ENCODE measurements at places on chromosomes 12 and 14.
A peak's percentile ranks its signal among the peaks of the same experiment; 100 is the strongest.

- peak; percentile 15 for DNase-seq
Observed at GRCh38 chr12:67042697-67043131, 226.4 kb upstream of the CAND1 start.

- no peak for DNase-seq
Observed at GRCh38 chr14:89194376-89194775, 222.7 kb downstream of the FOXN3 start.

DNA sequence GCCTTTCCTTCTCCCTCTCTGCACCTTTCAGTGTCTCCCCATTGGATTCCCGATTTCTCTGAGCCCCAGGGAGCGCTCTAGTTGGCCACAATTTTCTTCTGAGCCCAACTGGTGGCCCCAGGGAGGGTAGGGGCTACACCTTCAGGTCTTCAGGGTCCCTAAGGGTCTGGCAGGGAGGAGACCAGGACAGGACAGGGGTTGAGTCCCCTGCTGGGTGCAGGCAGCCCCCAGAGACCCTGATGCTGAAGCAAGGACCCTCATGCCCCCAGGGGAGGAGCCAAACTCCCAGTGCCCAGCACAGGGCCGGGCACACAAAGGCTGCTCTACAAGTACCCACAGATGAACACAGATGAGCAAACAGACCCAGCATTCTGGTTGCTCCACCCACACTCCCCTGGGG lies 12.7 kb downstream of the FOXN4 start:
- DNase-seq, result no peak

DNA sequence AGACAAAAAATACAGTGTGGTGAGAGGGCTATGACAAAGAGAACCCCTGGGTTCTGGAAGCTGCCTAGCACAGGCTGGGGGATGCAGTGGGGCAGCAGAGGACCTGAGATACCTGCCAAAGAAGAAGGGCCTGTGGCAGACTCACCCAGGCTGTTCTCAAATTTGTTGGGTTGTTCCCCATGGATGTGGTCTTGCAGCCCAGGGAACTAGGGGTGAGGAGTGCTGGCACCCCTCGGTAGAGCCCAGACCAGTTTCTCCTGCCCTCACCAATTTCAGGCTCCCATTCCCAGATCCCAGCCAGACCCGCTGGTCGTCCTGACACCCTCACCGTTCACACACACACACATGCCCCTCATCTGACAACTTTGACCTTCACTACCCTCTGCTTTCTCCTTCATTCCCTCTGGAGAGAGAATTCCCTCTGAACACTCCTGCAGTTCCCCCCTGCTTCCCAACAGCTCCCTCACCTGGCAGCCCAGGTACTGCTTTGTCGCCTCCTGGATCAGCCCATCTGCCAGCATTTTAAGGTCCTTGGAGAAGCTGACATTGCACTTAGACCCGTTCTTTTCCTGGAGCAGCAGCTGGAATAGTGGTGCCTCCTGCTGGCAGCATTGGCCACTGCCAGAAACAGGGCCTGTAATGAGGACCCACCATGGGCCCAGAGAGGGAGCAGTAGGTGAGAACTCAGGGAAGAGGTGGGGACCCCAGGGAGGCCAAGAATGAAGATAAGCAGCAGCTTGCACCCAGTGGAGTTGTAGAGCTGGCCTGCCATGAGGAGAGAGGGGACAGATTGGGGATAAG lies 5.9 kb upstream of the GDF11 start:
- peak; percentile 77 for DNase-seq

GRCh38 chr12:80374615-80375014 lies 69.4 kb upstream of the PTPRQ start:
- DNase-seq, result no peak

DNA sequence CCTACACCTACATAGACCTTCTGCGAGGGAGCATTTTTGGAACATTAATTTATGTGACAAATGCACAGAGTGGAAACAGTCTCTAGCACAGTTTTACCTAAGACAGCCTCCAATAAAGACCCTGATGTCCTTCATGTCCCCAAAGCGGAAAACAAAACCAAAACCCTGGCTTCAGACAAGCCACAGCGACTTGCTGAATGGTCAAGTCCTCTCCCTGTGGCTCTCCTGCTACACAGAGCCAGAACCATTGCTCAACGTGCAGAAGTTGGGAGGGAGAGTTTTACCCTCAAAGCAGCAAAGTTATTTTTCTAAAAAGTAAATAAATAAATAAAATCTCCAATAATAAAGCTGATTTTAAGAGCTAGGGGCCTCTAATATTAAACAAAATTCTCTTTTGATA lies 135.0 kb upstream of the TMEM132C start:
- no peak for DNase-seq

DNA sequence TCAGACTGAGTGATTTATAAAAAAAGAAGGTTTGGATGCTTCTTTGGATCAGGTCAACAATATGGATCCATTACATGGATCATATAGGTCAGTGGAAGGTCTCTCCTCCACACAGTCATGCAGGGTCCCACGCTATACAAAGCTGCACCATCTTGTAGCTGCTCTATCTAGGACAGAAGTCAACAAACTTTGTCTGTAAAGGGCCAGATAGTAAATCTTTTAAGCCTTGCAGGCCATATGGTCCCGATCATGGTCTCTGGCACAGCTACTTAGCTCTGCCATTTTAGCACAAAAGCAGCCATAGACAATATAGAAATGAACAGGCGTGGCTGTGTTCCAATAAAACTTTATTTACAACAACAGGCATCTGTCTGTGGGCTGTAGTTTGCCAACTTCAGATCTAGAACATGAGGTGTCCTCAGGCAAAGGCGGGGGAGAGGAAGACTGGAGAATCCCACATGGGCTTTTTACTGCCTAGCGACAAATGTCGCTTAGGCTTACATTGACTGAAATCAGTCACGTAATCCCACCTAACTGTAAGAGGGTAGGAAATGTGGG lies 36.7 kb downstream of the TMEM233 start:
- DNase-seq, result no peak

DNA sequence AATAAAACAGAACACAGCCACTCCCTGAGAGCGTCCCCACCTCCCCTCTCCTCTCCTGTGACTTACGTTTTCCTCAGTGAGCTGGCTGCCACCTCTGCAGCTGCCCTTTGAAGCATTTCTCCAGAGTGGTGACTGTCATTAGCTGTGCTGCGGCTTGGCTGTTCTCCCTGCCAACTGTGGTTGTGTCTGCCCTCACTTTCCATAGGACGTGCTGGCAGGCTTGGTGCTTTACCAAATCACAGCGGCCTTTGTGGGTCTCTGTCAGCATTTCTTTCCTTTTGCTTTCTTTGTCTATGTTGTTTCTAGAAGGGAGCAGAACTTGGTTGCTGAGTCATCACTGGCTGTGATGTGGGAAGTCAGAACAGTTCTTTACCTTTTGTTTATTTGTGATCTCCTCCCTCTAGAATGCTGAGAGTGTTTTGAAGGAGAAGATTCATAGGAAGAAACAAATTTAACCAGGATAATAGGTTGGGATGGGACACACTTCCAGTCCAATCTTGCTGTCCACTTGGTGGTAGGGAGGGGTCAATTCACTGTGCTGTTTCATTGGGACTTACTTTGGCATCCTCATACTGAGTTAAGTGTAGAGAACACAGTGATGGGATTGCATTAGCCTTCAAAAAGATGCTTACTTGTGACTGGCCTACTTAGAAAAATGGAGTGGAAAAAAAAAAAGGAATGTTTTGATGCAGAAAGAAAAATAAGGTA lies 88.2 kb downstream of the TMX1 start:
- peak; percentile 78 for DNase-seq

DNA sequence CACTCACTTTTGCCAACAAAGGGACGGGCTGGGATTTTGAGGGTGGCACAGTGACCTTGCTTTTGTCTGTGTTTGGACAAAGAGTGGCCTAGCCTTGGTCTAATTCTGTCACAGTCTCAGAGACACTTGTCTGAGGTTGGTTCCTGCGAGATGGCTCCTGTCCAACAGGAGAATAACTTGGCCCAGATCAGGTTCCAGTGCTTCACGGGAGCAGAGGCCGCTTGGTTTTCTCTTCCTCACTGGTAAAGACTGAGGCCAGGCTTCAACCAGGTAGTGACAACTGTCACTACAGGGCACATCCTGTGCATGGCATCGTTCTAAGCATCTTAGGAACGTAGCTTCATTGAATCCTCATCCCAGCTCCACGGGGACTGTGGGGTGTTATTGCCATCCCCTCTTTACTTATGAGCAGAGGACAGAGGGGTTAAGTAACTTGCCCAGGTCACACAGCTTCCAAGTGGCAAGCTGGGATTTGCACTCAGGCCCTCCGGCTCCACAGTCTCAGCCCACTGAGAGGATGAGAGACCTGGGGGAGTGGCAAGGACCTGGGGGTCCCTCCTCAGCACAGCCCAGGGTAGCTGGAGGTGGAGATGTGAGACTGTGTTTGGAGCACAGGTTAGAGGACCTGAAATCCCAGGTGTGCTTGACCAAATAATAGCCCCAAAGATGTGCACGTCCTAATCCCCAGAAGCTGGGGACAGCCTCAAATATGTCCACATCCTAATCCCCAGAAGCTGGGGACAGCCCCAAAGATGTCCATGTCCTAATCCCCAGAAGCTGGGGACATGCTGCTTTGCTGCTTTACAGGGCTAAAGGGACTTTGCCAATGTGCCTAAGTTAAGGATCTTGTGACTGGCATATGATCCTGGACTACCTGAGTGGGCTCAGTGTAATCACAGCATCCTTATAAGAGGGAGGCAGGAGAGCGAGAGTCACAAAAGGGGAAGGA lies 179.2 kb upstream of the RTL1 start:
- DNase-seq, result no peak

DNA sequence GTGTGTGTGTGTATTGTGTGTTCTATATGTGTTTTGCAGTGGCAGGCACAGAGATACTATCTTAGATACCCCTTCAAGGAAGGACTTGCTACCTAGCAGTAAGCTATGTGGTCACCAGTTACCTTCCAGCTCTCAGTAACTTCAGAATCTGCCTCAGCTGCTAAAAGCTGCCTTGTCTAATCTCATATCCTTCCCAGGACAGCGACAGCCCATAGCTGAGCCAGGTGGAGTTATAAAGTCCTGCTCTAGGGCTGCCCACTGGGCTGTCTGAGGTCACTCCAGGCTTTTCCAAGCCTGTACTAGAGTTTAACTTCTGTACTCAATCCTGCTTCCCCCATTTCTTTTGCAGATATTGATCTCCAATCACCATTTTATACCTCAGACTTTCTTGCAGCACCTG lies 942.6 kb downstream of the GALC start:
- DNase-seq, result no peak

All from LHCN-M2 (cell line).